Glutamatergic neuron (in vitro differentiated cells): ENCODE measurements at places on chromosomes 3 and 15. TPM values are rescaled to one million over a fixed set of nuclear protein-coding genes. Genes with fewer than 3 reads are reported as not detected.

- no peak for DNase-seq
Measured at GRCh38 chr15:36571301-36571700, 8.1 kb upstream of the CDIN1 start.

DNA sequence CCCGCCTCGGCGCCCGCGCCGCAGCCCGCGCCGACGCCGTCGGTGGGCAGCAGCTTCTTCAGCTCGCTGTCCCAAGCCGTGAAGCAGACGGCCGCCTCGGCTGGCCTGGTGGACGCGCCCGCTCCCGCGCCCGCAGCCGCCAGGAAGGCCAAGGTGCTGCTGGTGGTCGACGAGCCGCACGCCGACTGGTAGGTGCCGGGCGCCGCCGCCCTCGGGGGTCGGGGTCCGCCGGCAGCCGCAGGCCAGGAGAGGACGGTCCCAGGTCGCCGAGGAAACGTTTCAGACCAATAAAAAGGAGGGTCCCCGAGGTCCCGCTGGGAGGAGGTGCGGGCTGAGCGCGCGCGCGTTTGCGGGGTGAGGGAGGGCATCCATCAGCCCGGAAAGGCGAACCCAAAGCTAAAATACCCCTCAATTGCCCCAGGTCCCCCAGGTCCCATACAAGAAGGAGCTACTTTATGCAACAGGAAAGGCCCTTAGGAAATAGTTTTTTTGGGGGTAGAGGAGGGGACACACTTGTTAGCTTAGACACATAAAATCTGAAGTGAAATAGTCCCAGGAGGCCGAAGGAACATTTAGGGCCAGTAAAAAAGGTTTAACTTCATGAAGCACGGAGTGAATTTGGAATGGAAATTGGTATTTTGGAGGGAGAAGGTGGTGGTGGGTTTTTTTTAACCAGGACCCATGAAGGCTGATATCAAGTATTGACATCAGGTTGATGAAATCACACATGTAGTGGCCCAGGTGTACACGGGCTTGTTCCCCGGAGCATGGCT, 739 bp downstream of the SYN2 start:
- DNase-seq, result peak; percentile 67

- DNase-seq, result no peak
Measured at GRCh38 chr3:54826251-54826691, 101.6 kb downstream of the LRTM1 start.

- DNase-seq, result no peak
Measured at GRCh38 chr3:97763586-97764406, 762 bp upstream of the ARL6 start.

- no peak for DNase-seq
Measured at GRCh38 chr15:32838820-32839219, 121.0 kb downstream of the GREM1 start.

GRCh38 chr3:143002727-143003126, 1.4 kb downstream of the U2SURP start:
- DNase-seq, result no peak

DNA sequence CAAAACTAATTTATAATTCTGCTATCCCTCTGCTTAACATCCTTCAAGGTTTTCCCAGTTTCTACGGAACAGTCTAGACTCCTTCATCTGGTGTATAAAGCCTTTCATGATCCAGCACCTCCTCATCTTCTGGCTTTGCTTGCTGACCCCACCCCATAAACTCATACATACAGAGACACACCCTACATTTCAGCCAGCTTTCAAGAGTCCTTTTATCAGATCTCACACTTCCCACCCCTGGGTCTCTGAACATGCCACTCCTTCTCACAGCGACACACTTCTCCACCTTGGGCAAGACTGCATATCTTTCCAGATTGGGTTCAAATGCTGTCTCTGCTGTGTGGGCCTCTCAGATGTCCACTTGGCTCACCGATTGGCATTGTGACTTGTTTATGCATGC, 166.8 kb upstream of the LPP start:
- DNase-seq, result no peak

DNA sequence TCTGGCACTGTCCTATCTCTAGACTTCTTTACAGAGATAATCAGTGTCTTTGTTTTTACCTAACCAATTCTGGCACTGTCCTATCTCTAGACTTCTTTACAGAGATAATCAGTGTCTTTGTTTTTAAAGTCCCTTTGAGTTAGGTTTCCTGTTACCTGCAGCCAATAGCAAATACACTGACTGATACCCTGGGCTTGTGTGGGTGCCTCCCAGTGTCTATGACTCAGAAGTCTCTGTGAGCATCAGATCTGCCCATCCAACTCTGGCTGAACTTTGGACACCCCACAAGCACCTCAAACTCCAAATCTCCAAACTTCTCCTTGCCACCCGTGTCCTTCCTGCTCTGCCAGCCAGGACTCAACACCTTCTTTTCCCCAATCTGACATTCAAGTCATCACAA, 30.4 kb downstream of the SLC41A3 start:
- DNase-seq, result no peak

DNA sequence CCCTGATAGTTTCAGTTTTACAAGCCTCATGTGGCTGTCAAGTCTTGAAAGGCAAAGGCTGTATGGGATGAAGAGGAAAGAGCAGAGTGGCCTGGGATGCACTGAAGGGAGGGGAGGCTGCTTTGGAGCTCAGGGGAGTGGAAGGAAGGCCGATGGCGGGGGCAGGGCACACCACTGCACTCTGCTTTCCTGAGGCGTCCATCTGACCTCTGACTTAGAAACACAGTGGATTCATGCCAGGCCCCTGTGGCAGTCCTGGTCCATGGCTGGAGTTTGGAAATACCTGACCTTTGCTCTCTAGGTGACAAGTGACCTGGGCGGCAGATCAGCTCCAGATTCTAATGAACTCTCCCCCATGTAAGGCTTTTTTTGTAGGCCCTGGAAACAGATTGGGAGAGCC, 19.0 kb downstream of the FAH start:
- no peak for DNase-seq

GRCh38 chr3:53236112-53236841, 19.5 kb downstream of the TKT start:
- DNase-seq, result no peak

- peak; percentile 77 for DNase-seq
Measured at GRCh38 chr15:72722071-72722696, 36.2 kb downstream of the BBS4 start.

DNA sequence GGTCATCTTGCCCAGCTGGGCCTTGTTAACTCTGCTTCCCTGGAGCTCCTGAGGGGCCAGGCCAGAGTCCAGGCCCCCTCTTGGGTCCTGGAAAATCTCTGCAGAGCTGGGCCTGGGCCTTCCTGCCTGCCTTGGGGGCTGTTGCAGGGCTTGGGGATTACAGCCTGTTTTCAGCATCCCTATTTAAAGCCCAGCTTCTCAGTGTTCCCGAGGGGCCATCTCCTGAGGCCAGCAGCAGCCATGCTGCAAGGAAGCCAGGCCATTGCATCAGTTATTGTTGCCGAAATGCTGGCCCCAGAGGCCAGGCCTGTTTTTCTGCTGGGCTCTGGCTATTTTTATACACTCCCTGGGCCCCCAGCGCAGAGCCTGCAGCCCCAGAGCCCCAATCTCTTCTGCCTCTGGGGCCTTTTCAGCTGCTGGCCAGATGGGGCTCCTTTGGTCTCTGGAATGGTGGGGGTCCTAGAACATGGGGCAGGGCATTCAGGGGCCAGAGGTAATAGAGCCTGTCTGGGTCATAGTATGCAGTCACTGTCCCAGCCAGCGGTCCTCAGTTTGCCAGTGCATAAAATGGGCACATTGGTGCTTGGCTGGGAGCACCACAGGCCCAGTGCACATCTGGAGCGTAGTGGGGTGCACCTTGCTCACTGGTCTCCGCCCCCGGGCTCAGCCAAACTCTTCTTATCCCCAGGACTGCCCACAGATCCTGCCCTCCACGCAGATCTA, 28.5 kb downstream of the PLXNA1 start:
- peak; percentile 77 for DNase-seq

DNA sequence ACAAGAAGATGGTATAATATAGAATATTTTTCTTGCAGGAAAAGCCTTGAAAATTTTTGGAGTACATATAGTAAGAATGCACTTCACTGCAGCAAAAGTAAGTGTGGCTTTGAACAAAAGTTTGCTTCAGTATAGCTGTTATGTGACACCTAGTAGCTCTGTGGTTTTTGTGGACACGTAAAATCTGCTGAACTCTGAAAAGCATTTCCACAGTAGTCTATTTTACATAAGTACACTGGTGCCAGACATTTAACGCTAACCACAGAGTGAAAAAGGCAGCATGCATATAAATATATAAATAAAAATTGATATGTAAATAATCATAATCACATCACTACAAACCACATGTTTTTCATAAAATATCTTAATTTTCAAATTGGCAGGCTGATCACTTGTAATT, 39.8 kb downstream of the CGGBP1 start:
- DNase-seq, result no peak

Gene C3orf18
- 13.0 TPM for total RNA-seq

Gene ARID3B
- 154 TPM for total RNA-seq

Gene SIAH2
- 9.6 TPM for total RNA-seq

Gene MST1
- 23.4 TPM for total RNA-seq

Gene STRIT1
- total RNA-seq, result not detected

Gene CSK
- 72.6 TPM for total RNA-seq

Gene CHRD
- 47.1 TPM for total RNA-seq

Gene MESD
- total RNA-seq, result 21.9 TPM
